ENCODE measurements at places on chromosomes 7 and 10.
A peak's percentile ranks its signal among the peaks of the same experiment; 100 is the strongest.

GRCh38 chr10:128574581-128575210 lies 448.5 kb upstream of the MKI67 start:
- H3K27ac ChIP-seq = no peak overlapping the region
- H3K27me3 ChIP-seq = no peaks in the 10 kb centered on the region
- H3K4me3 ChIP-seq = no peak overlapping the region
- DNase-seq = no peak
- no peaks in the 10 kb centered on the region for H3K36me3 ChIP-seq

DNA sequence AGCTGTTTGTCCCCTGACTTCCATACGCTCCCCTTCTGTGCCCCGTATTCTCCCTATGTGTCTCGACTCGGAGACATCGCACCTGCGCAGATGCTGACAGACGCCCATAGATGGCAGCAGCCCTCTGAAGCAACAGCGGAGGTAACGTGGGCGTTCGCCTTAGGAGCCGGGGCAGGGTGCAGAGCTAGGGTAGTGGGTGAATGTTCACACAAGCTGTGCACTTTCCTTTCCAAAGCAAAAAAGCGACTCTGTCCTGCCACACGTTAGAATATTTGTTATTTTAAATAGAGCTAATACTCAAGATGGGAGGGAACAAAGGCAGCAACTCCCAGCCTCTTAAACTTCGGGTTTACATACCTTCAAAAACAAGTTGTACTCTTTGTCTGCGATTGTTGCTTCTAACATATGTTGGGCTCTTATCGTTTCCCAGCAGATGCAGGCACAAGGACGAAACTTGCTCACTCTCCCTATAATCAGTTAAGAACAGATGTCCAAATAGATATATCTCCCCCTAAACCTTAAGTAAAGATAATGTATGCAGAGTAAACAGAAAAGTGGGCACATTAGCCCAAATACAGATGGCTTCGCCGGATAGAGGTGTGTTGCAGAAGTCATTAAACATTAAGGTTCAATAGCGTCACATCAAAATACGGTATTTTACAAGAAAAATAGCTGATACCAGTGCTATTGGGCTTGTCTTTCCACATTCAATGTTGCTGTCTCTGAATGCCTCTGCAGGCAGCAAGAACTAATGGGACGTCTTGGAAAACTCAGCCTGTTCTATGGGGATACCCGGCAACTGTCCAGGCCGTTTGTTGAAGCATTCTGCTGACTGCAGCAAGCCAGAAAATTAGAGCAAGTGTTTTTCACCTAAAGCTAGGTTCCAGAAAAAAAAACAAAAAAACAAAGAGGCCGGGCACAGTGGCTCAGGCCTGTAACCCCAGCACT lies 340.3 kb upstream of the PRKCQ start:
- H3K4me1 ChIP-seq = peaks cover 19% of the 10 kb centered on the region
- peak; percentile 53 for DNase-seq
- H3K27me3 ChIP-seq = no peaks in the 10 kb centered on the region
- H3K4me3 ChIP-seq = no peak overlapping the region
- H3K36me3 ChIP-seq = no peaks in the 10 kb centered on the region

DNA sequence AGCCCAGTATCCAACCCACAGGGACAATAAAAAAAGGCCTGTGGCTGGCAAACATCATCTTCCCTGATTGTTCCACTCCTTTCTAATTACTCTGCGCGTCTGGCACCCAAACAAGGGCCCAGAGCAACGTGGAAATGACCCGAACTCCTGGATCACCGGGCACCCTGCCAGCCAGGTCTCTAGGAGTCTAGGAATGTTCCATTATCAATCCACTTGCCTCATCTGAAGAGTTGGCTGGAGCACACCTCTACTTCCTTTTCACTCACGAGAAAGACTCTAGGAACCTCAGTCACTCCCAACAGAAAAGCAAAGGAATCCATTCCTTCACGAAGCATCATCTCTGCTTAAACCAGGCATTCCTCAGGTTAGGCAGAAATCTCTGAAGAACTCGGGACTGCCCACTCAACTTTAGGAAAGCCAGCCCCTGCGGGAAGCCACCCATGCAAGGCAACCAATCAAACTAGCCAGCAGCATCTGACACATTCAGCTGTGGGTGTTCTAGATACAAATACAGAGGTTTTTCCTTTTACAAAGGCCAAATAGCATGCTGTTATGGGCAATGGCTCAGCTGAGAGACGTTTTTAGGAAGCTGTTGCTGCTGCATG lies 37.7 kb downstream of the ATXN7L1 start:
- H3K4me3 ChIP-seq = no peak overlapping the region
- no peaks in the 10 kb centered on the region for H3K4me1 ChIP-seq
- no peaks in the 10 kb centered on the region for H3K36me3 ChIP-seq
- no peak for DNase-seq
- no peak overlapping the region for H3K27ac ChIP-seq

DNA sequence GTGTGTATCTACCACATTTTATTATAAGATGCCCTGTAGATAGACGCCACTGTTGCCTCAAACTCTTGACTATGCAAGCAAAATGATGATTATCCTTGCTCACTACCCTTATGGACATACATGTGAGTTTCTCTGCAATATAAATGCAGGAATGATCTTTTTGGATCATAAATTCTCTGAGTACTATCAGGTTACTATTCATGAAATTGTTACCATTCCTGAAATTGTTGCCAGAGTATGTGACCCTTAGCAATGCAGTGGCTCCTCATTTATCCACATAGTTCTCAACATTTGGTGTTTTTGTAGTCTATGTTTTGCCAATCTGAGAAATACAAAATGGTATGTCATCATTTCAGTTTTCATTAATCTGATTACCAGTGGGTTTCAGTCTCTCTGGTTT lies 166.2 kb upstream of the FAM3C start:
- peaks cover 2% of the 10 kb centered on the region for H3K27me3 ChIP-seq
- no peaks in the 10 kb centered on the region for H3K4me1 ChIP-seq
- H3K4me3 ChIP-seq = no peak overlapping the region
- H3K36me3 ChIP-seq = no peaks in the 10 kb centered on the region

GRCh38 chr10:32207544-32207943 lies 139.4 kb downstream of the EPC1 start:
- H3K27ac ChIP-seq = no peak overlapping the region
- H3K36me3 ChIP-seq = no peaks in the 10 kb centered on the region
- DNase-seq = no peak

DNA sequence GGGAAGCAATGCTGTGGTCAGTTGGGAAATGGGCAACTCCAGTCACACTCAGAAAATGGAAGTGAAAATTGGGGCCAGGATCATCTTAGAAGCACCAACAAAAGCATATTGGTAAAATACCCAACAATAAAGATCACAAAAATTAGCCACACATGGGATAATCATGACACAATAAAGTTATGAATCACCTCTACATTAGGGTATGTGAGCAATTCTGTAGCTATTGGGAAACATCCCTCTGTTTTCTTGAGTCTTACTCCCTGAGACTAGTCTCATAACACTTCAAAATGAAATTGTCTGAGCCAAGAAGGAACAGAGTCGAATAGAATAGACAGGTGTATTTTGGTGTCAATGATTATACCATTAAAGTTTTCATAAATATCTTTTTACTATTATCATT lies 178.3 kb downstream of the DYNC1I1 start:
- no peaks in the 10 kb centered on the region for H3K4me1 ChIP-seq
- H3K27ac ChIP-seq = no peak overlapping the region
- no peak overlapping the region for H3K4me3 ChIP-seq
- DNase-seq = no peak
- peaks cover 2% of the 10 kb centered on the region for H3K27me3 ChIP-seq

DNA sequence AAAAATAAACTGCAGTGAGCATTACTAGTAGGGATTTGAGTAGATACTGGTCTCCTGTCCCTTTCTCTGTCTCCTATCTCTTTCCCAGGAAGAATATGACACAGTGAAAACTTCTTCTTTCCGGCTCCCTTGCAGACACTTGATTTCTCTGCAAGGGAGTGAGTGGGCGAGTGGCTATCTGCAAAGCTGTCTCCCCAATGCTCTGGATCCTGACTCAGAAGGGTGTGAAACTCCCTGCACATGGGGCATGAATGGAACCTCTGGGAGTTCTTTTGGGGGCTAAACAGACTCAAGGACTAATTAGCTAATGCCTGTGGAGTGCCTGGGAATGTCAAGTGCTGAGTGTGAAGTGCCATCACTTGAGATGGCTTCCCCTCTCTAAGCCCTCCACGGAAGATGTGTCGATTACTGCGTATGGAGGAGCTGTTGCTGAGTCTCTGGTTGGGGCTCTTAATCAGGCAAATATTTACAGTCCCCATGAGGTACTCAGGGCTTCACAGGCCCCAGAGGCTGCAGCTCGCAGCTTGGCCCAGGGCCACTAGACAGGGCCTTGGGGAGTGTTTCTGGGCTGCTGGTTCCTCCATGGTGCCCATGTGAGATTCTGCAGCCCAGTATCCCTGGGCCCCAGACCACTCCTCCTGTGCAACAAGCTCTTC lies 139.8 kb downstream of the RPS24 start:
- DNase-seq = no peak
- no peak overlapping the region for H3K4me3 ChIP-seq
- H3K27ac ChIP-seq = no peak overlapping the region

DNA sequence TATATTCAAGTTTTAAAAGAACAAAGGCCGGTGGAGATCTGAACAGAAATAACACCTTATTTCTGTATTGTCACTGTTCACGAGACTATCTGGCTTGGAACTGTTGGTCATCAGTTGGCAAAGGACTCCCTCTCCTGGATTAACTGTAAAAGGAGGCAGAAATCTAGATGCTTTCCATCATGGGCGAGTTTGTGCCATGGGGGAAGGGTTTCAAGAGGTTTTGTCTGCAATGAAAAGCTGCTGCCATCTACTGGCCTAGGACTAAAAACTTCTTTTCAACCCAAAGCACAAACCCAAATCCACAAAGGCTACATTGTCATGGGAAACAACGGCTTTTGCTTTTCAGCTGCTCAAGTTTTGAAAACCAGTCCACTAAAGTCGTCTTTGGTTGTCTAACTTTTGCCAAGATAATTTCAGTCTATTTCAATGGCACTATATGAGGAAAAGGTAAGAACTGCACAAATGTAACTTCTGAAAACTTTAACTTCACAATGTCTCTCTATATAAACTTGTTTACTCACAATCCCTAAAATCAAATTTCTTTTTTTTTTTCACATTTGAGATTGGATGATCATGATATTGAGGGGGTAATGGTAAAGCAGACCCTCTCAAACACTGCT lies 196.8 kb downstream of the SKAP2 start:
- H3K4me1 ChIP-seq = peaks cover 8% of the 10 kb centered on the region
- H3K36me3 ChIP-seq = peaks cover 3% of the 10 kb centered on the region
- H3K4me3 ChIP-seq = no peak overlapping the region

GRCh38 chr7:55261386-55261770 lies 103.8 kb upstream of the LANCL2 start:
- H3K27ac ChIP-seq = no peak overlapping the region
- H3K4me1 ChIP-seq = no peaks in the 10 kb centered on the region
- H3K27me3 ChIP-seq = peaks cover 9% of the 10 kb centered on the region
- H3K4me3 ChIP-seq = no peak overlapping the region

- DNase-seq = no peak
- no peak overlapping the region for H3K4me3 ChIP-seq
- H3K36me3 ChIP-seq = no peaks in the 10 kb centered on the region
- H3K4me1 ChIP-seq = peaks cover 5% of the 10 kb centered on the region
- no peak overlapping the region for H3K27ac ChIP-seq
- H3K27me3 ChIP-seq = peaks cover 20% of the 10 kb centered on the region
Observed at GRCh38 chr7:72446131-72446530, 34.0 kb upstream of the CALN1 start.

- H3K36me3 ChIP-seq = no peaks in the 10 kb centered on the region
- DNase-seq = no peak
- H3K4me3 ChIP-seq = no peak overlapping the region
- peaks cover 4% of the 10 kb centered on the region for H3K27me3 ChIP-seq
- no peaks in the 10 kb centered on the region for H3K4me1 ChIP-seq
- H3K27ac ChIP-seq = no peak overlapping the region
Observed at GRCh38 chr10:29835055-29835454, 200.3 kb upstream of the SVIL start.

- no peak overlapping the region for H3K27ac ChIP-seq
- DNase-seq = no peak
- no peak overlapping the region for H3K4me3 ChIP-seq
- H3K4me1 ChIP-seq = no peaks in the 10 kb centered on the region
Observed at GRCh38 chr7:35419391-35419755, 165.5 kb upstream of the TBX20 start.

GRCh38 chr7:18210377-18210776 lies 182.7 kb upstream of the PRPS1L1 start:
- no peak overlapping the region for H3K4me3 ChIP-seq
- no peak for DNase-seq
- no peak overlapping the region for H3K27ac ChIP-seq

DNA sequence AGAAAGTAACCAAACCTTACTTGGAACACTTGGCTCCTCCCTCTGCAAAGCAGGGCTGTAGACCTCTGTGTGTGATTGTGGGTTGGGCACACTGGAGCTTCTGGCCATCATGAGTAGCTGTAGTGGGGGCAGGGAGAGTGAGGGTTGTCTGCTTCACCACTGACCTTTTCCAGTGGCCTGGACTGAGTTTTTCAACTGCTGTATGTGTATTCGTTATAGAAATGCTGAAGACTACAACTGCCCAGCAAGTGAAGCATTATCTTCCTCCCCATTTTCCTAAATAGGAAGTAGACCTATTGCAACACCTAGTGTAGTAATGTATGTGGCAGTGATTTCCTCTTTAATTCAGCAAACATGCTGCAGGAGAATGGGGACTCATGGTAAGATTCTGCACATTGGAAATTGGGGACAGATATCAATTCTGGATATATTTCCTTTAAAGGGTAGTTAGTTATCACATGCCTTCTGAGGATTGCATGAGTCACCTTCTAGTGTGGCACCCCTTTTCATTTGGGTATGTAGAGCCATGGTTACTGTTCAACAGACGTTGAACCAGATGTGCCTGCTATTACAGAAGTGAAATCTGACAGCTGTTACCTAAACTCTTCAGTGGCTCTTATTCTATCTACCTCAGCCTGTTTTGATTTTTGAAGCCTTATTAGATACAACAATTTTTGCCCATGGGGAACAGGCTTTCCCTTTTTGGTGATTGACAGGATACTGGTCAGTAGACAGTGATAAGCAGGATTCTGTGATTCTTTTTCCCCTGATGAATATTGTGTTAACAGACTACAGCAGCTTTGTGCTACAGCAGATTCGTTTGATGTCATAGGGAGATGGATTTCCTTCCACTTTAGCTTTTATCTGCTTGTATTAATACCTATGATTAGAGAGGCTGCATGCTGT lies 130.9 kb downstream of the SND1 start:
- no peak for DNase-seq
- no peak overlapping the region for H3K4me3 ChIP-seq
- peaks cover 9% of the 10 kb centered on the region for H3K36me3 ChIP-seq
- no peaks in the 10 kb centered on the region for H3K27me3 ChIP-seq
- peaks cover 34% of the 10 kb centered on the region for H3K4me1 ChIP-seq

Data from memory B cell (primary cell).